ENCODE measurements at places on chromosomes 5 and 9.
A peak's percentile ranks its signal among the peaks of the same experiment; 100 is the strongest.

DNA sequence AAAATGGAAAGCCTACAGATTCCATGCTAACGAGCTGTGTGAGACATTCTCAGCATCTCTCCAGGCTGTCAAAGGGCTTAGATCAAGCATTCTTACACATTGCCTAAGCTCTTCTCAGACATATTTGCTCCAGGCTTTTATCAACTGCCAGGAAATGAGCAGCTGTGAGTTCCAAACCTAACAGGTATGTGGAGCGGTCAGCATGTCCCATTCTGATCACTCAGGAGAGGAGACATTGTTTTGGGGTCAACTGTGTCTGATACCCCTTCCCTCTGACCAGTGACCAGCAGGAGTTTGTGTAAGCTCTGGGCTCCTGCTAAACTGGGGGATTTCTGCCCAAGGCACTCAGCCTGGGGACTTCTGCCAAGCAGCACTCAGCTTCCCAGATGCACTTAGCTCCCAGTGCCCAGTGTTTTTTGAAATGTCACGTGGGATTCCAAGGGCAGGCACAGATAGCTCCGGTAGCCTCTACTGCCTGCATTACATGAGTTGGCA is 229.1 kb downstream of the SEC61B start:
- peak; percentile 23 for DNase-seq
- peaks cover 2% of the 10 kb centered on the region for H3K4me1 ChIP-seq
- H3K27me3 ChIP-seq, result no peaks in the 10 kb centered on the region
- no peak overlapping the region for H3K4me3 ChIP-seq
- H3K36me3 ChIP-seq, result no peaks in the 10 kb centered on the region
- H3K27ac ChIP-seq, result no peak overlapping the region

DNA sequence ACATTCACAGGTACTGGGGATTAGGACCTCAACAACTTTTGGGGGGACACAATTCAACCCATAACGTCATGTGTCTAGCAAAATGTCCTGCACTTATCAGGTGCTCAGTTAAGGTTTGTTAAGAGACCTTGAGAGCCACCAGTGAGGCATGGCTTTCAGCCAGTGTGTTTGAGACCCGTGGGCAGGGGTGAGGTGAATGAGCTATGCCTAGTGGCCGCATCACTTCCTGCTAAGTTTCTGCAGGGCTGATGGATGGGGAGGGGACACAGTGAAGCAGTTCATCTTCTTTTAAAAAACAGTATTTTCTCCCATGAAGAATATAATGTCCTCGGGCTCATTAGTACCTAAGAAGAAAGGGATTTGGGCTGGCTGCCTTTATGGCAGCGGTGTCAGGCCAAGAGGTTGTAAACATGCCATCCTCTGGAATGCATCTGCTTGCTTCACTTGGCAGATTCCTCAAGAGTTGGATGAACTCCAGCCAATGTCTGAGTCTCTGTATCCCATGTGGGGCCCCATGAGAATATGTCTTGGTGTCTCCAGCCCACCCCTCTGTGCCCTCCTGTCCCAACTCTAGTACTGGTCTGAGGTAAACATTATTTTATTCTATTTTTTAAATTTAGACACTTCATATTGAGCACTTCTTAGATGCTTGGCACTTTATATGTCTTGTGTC is 282.2 kb downstream of the CWC27 start:
- H3K27me3 ChIP-seq, result no peaks in the 10 kb centered on the region
- H3K36me3 ChIP-seq, result no peaks in the 10 kb centered on the region
- DNase-seq, result peak; percentile 40
- H3K4me3 ChIP-seq, result no peak overlapping the region
- H3K27ac ChIP-seq, result no peak overlapping the region
- H3K4me1 ChIP-seq, result no peaks in the 10 kb centered on the region

DNA sequence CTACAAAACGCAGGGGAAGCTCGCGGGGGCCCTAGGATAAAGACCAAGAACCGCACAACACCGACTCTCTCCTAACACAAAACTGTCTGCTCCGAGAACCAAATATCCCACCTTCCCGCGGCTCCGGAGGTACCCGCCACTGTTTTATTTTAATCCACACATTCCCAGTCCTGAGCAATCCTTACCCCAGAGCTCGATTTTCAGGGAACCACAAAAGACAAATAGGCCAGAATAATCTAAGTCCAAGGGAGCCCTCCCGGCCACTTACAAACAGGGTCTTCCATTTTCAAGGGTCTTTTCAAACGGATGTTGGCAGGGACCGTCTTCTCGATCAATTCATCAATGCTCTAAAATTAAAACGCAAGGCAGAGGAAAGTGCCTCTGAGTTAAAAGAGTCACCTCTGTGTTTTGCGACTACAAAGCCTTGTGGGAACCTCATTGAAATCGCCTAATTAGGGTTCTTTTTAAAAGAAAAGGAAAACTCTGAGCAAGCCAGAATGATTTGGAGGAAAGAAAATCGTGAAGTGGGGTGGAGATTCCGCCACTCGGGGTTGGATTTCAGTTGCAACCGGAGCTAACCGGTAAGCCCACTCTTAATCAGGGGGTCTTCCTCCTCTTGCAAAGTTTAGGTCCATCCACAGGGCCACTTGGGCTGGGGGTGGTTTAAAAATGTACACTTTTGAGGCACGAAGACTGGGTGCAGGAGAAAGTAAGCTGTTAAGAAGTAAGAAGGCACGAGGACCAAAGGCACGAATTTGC is 1.0 kb downstream of the GLDC start:
- peaks cover 61% of the 10 kb centered on the region for H3K27me3 ChIP-seq
- peak overlapping the region; percentile 45 for H3K4me3 ChIP-seq
- H3K27ac ChIP-seq, result no peak overlapping the region

GRCh38 chr9:38227656-38228055 is 158.6 kb upstream of the SHB start:
- H3K36me3 ChIP-seq, result no peaks in the 10 kb centered on the region
- peak; percentile 37 for DNase-seq
- H3K4me1 ChIP-seq, result peaks cover 16% of the 10 kb centered on the region
- H3K4me3 ChIP-seq, result no peak overlapping the region

GRCh38 chr5:68214482-68215207 is 911 bp upstream of the PIK3R1 start:
- DNase-seq, result peak; percentile 20

Measured in cardiac muscle cell (in vitro differentiated cells and primary cell).